ENCODE measurements at places on chromosomes 12 and 14.
A peak's percentile ranks its signal among the peaks of the same experiment; 100 is the strongest.

DNA sequence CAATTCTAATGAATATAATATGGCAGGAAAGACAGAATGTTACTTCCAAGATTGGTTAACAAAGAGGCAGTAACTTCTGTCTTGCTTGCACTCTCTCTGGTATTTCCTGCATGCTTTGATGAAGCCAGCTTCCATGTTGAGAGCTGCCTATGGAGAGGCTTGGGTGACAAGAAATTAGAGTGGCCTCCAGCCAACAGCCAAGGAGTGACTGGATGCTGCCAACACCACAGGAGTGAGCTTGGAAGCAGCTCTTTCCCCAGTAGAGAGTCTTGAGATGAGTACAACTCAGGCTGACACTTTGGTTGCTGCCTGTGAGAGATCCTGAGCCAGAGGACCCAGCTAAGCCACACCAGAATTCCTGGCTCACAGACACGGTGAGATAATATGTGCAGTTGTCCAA is 183.1 kb downstream of the RMST start:
- DNase-seq: no peak

- DNase-seq: no peak
Observed at GRCh38 chr12:72836194-72836593, 564.0 kb downstream of the TRHDE start.

DNA sequence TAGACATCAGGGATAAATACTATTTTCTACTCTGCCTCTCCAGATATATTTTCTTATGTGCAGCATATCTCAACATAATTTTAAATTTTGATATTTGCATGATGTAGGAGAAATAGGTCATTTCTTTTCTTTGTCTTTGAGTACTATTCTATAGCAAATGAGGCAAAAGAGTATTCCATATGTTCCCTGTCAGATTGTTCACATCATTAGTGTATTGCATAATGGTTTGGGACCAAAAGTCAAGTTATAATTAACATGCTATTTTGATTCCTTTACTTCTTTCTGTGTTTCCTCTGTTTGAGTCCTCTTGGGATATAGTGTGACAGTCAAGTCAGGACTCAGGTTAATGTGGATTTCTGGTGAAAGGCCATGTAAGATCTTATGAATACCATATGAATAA is 864.6 kb upstream of the FBXO33 start:
- no peak for DNase-seq

DNA sequence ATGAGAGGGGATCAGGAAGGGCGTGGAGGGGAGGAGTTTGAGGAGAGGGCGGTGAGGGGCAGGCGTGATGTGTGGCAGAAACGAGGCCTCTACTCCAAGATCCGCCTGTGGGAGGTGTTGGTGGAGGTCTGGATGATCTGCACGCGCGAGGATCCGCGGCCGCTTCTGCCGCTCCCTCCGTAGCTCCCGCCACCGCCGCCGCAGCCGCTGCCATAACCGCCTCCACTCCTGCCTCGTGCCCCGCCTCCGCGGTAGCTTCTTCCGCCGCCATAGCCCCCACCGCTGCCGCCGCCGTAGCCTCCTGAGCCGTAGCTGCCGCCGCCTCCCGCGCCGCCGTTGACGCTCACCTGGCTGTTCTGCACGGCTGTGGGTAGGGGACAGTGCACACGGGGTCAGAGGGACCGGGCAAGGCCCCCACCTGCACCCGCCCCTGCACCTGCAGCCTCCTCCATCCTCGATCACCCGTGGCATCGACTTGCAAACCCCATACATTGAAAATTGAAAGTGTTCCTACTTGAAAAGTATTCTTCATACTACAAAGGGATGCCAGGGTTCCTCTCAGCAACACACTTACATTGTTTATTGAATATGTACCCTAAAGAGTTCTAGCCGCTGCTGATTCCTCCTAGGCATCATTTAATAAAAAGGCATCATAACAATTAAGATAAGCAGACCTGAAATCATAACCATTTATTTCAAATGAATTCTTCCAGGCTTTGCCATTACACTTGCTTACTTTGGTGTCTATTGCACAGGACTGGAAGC is 11.1 kb upstream of the KRT1 start:
- DNase-seq: peak; percentile 47

- DNase-seq: peak; percentile 63
Observed at GRCh38 chr12:2739832-2740641, 54.7 kb upstream of the FKBP4 start.

DNA sequence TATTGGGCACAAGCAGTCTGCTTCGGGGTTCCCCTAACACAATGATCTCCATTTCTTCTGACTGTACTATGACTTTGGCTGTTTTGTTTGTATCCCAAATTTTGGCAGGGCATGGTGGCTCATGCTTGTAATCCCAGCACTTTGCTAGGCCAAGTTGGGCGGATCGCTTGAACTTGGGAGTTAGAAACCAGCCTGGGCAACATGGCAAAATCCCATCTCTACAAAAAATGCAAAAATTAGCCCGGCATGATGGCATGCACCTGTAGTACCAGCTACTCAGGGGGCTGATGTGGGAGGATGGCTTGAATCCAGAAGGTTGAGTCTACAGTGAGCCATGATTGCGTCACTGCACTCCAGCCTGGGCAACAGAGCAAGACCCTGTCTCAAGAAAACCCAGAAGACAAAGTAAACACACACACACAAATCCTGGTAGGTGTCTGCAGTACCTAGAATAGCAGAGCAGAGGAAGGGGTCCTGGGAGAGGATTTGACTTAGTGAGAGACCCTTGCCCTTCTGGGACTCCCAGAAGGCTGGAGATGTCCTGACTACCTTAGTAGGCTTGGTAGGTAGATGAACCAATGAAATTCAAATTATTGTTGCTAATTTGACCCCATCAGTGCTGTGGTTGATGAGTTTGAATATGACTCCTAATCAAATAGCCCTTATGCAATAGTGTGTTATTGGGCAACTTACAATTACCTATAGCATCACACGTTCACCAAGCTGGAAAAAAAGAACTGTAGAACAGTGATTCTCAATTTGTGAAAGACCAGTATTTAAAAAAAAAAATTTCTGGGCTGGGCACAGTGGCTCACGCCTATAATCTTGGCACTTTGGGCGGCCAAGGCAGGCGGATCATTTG is 6.8 kb upstream of the AEBP2 start:
- DNase-seq: no peak

- DNase-seq: no peak
Observed at GRCh38 chr12:128286970-128287369, 20.0 kb downstream of the TMEM132C start.

DNA sequence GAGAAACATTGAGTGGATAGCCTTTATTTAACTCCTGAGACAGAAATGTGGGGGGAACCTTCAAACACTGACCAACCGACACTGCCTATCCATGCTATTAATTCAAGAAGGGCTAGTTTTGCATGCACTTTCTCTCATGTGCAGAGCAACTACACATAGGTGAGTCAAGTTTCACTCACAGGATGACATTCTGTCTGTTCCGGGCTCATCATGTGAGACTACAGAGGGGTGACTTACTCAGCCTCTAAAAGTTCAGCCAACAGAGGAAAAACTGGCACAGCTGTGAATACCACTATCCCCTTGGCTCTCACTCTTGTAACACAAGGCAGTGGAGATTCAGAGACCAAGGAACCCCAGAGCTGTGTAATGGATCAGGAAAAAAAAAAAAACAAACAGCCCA is 13.3 kb downstream of the BEST3 start:
- no peak for DNase-seq

- DNase-seq: no peak
Observed at GRCh38 chr12:29343022-29343799, 37.8 kb downstream of the ERGIC2 start.

GRCh38 chr12:49560695-49561094 is 7.2 kb downstream of the MCRS1 start:
- no peak for DNase-seq

Data from cardiac muscle cell (in vitro differentiated cells and primary cell).